Foreskin keratinocyte (primary cell): ENCODE measurements at places on chromosomes 6 and 20. TPM values are rescaled to one million over a fixed set of nuclear protein-coding genes. Genes with fewer than 3 reads are reported as not detected.

GRCh38 chr6:37376078-37376743, 22.4 kb downstream of the RNF8 start:
- DNase-seq: no peak

DNA sequence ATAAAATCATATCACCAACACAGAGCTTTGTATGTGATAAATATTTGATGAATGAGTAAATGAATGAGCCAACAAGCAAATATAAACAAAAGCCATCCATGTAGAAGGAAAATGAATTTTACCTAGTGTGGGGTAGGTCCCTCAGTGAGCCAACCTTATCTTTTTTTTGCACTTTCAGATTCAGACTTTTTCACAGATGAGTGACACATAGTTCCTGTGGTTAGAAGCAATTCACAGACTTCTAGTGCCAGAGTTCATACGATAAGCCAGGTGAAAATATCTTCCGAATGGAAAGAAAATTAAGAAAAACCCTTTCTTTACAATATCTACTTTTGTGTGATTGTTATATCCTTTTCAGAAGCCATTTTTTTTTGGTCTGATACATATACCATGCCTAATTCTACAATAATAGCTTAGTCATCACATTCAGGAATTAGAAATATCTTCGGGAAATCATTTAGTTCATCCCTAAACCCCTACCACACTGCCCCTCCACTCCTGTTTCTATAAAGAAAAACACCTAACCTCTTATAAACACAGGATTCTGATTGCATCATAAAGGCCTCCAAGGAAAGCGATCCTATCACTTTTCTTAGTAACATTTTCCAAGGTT, 82.7 kb upstream of the CNR1 start:
- DNase-seq: no peak

SLC12A5 gene
- 1.7 and 3.2 TPM in 2 replicates for total RNA-seq

- DNase-seq: peak; percentile 66
These were observed 43.4 kb downstream of the SLC22A2 start for GRCh38 chr6:160215232-160215631.

RNF182 gene
- total RNA-seq: 0.67 and 0.85 TPM in 2 replicates

DNA sequence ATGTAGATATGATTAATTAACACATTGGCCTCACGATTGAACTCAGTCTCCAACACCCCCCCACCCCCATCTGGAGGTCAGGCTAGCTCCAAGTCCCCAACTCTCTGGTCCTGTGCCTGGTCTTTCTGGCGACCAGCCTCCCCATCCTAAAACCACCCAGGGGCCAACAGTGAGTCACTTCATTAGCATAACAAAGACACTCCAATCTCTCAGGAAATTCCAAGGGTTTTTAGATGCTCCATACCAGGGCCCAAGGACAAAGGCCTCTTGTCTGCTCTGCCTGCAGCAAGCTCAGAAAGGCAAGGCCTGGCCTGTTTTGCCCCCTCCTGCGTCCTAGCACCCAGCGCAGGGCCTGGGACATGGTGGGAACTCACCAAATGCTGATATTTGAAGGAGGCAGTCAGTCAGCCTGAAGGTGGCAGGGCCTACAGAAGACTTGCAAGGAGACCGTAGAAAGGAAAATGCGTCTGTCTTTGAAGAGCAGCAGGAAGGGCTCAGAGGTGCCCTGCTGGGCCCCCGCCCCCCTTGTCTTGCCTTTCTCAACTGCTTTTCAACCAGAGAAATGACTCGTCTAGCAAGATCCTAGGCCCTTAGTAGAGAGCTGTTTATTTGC, 184.7 kb downstream of the CDH4 start:
- DNase-seq: peak; percentile 97

- peak; percentile 31 for DNase-seq
These were observed 8.0 kb upstream of the UBE2J1 start for GRCh38 chr6:89360415-89360999.

GRCh38 chr20:23246717-23247664, 103.6 kb upstream of the NXT1 start:
- DNase-seq: no peak

GJA10 gene
- not detected in 2 replicates for total RNA-seq

- no peak for DNase-seq
These were observed 598.9 kb downstream of the RFPL4B start for GRCh38 chr6:112946051-112946450.

GRCh38 chr6:2524090-2524489, 226.6 kb downstream of the MYLK4 start:
- DNase-seq: no peak

- DNase-seq: peak; percentile 19
These were observed 80.5 kb downstream of the SMPDL3A start for GRCh38 chr6:122869437-122870024.

GPR63 gene
- total RNA-seq: 2.8 and 3.2 TPM in 2 replicates

XKR7 gene
- total RNA-seq: not detected in 2 replicates

DNA sequence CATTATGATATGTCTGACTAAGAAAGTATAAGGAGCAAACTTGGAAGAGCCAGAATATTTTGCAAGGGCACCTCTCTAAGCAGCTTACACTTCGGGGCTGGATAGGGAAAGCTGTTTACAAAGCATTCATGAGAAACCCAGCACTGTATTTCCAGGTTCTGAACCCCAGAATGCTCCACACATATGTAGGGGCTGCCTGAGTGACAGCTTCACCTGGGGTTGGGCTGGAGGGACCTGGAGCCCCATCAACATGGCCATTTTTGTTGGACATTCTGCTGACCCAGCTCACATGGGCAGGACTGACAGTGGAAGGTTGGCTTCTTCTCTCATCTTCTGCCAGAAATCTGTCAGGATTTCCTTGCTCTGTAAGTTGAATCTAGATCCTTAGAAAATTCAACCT, 197.1 kb upstream of the SSTR4 start:
- no peak for DNase-seq

HEY2 gene
- not detected in 2 replicates for total RNA-seq

SLC26A8 gene
- not detected in 2 replicates for total RNA-seq

- no peak for DNase-seq
These were observed 93.7 kb downstream of the PROKR2 start for GRCh38 chr20:5222919-5223634.

GRCh38 chr6:140316966-140317365, 942.5 kb upstream of the CITED2 start:
- DNase-seq: no peak

- no peak for DNase-seq
These were observed at the start of gene KHDRBS2 for GRCh38 chr6:62285612-62286469. Gene KHDRBS2 (minus strand): TSS chr6:62286225.

ATF6B gene
- 39.5 and 41.7 TPM in 2 replicates for total RNA-seq

DNA sequence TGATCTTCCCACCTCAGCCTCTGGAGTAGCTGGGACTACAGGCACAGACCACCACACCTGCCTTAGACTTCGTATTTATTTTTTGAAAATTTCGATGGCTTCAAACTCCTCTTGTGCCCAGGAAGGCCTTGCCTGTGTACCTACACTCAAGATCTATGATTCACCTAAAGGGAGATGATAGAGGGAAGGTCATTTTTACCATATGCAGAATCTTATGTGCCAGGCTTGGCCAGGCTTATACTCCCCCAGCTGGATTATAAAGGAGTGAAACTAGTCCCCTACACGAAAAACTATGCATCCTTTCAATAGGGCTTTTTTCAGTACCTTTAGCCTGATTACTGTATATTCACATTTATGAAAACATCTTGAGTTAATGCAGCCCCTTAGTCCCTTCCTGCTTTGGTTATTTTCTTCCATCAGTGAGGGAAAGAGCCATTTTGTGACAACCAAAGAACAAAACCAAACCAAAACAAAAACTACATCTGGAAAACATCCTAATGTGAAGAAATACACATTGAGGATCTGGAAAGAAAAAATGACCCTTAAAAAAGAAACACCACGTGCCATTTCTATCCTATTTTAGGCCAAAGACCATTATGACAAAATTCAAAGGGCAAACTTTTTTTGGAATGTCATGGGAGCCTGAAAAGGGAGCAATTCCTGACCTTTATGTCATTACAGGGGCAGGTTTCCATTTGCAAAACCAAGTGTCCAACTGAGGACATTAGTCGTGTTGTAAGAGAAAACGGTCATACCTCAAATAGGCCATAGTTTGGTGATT, 34.7 kb downstream of the RIPOR2 start:
- no peak for DNase-seq

DNA sequence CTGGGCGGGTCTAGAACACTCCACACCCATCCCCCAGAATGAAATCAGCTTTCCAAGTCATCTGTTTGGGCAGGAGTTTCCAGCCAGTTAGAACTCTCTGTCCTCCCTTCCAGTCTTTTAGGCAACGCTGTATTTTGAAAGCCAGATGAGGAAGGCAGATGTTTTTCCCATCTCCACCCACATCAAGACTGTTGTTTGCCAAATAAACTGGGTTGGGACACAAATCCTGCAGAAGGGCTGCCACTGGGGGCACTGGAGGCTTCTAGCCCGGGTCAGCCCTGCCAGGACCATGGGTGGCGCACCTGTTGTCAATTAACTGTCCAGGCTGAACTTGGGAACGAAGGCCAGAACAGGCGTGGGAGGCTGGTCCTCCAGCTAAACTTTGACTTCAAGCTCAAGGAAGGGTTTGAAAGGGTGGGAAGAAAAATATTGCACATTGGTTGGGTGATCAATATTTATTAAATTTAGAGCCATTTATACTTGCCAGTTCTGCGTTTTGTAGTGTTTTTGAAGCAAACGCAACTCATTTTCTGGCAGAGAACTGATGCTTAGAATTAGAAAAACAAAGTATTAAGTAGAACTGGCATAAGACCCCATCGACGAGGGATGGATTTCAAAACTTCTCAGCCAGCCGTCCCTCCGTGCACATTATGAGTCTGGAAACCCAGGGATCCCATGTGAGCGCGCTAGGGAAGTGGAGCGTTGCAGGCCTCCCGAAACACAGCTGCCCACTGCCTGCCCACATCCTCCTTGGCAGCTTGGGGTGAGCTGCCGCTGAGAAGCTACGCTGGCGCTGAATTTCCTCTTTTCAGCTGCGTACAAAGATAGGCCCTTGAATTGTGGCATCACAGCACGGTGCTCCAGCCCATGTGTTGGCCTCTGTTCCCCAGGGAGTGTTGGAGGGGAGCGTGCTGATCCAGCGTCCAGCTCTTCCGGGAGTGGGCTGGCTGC, 297.4 kb downstream of the QKI start:
- DNase-seq: no peak

- DNase-seq: peak; percentile 35
These were observed 642.2 kb downstream of the EYS start for GRCh38 chr6:65064844-65065243.

DNA sequence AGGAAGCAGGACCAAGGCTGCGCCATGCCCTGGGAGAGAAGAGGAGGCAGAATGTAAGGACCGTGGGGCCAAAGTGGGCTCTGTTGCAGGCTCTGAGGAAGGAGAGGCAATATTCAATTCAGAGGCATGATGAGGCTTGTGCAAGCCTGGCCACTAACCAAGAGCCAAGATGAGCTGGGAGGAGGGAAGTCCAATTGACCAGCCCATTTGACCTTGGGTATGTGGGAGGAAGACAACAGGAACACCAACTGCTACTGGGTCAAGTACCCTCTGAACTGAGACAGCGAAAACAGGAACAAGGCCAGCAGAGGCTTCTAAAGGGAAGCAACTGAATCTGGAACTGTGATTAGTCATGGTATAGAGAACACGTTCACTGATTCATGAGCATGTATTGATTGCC, 779.6 kb downstream of the MAFB start:
- DNase-seq: no peak

CEP57L1 gene
- total RNA-seq: 23.5 and 23.7 TPM in 2 replicates

- peak; percentile 22 for DNase-seq
These were observed 16.5 kb upstream of the GPR6 start for GRCh38 chr6:109961611-109962041.

ZNF831 gene
- not detected in 2 replicates for total RNA-seq

GSTA2 gene
- total RNA-seq: not detected in 2 replicates

CRISP3 gene
- not detected in 2 replicates for total RNA-seq

DNA sequence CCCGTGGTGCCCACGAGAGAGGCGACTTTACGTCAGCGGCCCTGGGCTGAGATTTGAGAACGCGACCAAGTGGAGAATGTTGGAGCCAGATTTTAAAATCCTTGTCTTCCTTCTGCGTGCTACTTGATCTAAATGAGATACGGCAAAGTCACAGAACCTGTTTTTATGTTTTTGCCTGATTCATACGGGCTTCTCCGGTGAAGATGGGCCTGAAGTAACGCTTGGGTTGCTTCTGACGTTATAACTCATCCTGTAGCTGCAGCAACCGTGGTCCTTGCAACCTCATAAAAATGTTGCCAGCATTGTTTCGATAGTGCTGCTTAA, 462 bp upstream of the SLC35B3 start:
- DNase-seq: peak; percentile 31

DNA sequence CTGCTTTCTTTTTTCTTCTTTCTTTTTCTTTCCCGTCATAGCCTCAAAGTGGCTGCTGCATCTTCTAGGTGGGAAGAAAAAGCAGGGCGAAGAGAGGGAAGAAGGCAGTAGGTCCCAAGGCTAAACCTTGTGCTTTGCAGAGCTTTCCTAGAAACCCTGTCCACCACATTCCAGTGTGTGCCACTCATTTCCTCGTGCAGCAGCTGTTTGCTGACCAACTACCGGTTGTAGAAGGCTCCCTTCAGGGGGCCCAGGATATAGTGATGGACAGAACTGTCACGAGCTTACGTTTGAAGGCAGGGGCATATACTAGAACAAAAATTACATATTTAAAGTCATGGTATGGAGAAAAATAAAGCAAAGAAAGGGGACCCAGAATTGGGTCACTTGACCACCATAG, 103.0 kb downstream of the SASH1 start:
- DNase-seq: peak; percentile 51

DNA sequence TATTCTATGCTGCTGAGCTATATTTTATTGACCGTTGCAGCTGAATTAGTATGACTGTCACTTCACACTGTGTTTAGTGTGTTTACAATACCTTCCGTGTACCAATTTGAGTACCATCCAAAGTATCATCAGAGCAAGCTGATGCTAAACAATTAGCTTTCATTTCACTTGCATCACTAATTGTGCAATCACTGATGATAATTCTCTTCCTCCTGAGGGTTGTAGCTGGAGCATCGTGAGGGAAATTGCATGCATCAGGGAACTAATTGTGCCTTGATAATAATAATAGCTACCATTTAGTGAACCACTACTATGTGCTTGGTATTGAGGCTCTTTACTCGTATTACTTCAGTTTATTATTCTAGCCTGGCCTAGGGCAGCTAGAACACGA, 384.8 kb upstream of the SOX4 start:
- DNase-seq: no peak

GRCh38 chr6:112252571-112253497, 1.5 kb downstream of the LAMA4 start:
- no peak for DNase-seq

LHFPL5 gene
- not detected in 2 replicates for total RNA-seq

DNA sequence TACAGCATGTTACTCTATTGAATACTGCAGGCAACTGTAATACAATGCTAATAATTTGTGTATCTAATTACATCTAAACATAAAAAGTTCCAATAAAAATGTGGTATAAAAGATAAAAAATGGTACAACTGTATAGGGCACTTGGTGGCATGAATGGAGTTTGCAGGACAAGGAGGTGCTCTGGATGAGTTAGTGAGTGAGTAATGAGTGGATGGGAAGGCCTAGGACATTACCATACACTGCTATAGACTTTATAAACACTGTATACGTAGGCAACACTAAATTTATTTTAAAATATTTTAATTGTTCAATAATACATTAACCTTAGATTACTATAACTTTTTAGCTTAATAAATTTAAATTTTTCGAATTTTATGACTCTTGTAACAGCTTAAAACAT, 579.6 kb upstream of the MAN1A1 start:
- DNase-seq: peak; percentile 25

MYMX gene
- total RNA-seq: not detected in 2 replicates
